Activated B cell treated with CpG ODN at 0.5 μM for 24 hours (primary cell): ENCODE measurements at places on chromosomes 5 and 9.

DNA sequence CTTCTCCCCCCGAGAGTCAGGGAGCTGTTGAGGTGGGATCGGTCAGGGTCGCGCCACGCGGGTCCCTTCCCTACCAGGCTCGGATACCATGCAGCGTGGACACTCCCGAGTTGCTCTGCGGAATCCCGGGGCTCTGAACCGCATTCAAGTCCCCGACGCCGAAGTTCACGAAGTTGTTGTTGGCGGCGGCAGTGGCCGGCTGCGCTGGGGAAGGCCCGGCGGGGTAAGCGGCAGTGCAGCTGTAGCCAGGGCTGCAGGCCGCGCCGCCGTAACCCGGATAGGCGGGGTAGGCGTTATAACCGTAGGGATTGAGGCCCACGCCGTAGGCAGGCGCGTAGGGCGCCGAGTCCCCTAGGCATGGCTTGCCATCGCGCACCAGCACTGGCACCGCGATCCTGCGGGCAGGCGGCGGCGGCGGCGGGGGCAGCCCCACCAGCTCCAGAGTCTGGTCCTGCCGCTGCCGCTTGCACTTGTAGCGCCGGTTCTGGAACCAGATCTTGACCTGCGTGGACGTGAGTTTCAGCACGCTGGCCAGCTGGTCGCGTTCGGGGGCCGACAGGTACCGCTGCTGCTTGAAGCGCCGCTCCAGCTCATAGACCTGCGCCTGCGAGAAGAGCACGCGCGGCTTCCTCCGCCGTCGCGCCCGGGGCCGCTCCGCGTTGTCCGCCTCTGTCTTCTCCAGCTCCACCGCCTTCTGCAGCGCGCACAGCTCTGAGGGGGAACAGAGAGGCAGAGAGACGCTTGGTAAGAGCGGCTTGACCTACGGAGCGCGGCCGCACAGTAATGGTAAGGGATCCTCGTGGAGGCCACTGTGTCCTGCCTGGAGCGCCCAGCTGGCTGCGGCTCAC is 2.3 kb downstream of the NKX2-5 start:
- DNase-seq, result no peak

GRCh38 chr5:6570530-6570929 is 62.3 kb downstream of the NSUN2 start:
- DNase-seq, result no peak

GRCh38 chr5:78667461-78668103 is 19.0 kb upstream of the LHFPL2 start:
- DNase-seq, result no peak

- no peak for DNase-seq
Measured at GRCh38 chr5:9233035-9233434, 312.8 kb downstream of the SEMA5A start.

GRCh38 chr9:124473310-124473709 is 23.1 kb downstream of the ADGRD2 start:
- DNase-seq, result no peak

DNA sequence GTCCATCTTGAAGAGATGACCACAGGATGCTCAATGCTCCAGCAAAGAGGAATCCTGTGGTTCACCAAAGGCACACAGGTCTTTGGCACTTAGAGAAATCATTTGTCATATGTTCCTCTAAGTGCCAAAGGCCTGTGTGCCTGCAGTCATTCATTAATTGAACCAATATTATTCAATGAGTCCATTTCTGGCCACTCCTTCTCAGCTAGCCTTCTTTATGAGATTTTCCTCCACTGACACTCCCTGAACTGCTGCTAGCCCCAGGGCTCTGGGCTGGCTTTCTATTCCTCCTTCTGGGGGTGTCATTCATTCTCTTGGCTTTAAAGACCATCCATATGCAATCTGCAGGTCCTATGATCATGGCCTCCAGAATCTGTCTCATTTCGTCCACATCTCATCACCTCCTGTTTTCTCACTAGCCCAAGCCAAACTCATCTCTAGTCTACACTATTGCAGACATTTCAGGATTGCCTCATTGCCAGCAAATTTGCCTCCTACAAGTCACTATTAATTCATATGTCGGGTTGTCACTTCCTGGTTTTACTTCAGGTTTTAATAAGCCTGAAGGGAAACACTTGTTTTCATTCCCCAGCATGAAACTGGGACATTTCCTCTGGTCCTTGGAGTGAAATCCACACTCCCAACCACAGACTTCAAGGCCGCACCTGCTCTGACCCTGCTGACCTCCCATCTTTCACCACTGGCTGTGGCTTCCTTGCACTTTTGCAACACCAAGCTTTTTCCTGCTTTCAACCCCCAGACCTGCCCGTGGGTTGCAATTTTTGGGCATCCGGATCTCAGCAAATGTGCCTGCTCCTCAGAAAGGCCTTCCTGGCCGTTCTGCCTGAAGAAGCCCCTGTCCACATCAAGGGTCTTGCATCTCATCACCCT is 35.1 kb downstream of the KCNIP1 start:
- no peak for DNase-seq

- no peak for DNase-seq
Measured at GRCh38 chr5:139764886-139765408, 30.7 kb upstream of the PSD2 start.

GRCh38 chr9:85142496-85142911 is 473.0 kb downstream of the NTRK2 start:
- no peak for DNase-seq

- DNase-seq, result no peak
Measured at GRCh38 chr9:110672873-110673510, 4.4 kb downstream of the MUSK start.

GRCh38 chr5:141973871-141974595 is 5.1 kb downstream of the RNF14 start:
- no peak for DNase-seq

- DNase-seq, result no peak
Measured at GRCh38 chr5:2919310-2920018, 168.0 kb upstream of the IRX2 start.

DNA sequence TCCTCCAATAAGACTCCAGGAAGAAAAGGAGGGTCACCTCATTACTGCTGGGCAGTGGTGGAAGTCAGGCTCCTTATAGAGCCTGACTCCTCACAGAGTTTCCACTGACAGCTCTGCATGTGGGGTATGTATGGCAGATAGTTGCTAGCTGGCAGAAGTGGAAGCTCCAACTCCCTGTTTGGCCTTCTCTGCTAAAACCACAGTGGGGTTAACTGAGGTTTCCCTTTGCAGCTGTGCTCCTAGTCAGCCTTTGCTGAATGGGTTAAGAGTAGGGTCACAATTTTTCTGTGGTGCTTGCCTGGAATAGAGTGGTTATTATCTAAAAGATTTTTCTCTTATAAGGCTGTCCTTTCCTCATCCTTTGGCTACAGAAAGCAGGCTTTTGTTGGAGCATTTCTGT is 327.5 kb downstream of the FBXL17 start:
- no peak for DNase-seq

DNA sequence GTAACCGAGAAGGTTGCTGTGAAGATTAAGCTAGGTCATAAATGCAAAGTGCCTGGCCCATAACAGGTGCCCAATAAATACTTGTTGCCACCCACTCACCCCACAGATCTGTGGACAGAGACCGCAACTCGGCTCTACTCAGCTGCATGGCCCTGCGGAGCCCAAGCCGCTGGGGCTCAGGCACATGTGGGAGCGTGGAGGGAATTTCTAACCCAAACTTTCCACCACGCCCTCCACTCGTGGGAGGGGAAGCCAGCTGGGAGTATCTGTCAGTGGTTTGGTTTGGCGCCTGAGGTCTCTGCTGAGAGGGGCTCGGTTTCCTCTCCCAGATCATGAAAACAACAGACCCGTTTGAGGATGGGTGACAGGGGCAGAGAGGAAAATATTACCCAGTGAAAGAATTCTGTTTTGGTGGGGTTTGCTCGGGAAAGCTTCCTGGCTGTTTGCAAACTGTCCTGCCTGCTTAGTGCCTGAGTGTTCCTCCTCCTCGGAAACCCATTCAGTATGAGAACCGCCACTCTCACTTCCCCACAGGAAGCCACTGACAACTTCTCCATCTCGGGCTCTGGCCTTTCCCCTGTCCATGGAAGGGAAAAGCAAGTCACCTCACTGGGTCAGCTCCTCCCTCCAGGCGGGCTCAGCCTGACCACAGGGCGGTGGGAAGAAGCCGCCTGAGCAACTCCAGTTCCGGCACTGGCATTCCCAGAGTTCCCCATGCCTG is 60.1 kb downstream of the RGS3 start:
- DNase-seq, result peak; percentile 34

DNA sequence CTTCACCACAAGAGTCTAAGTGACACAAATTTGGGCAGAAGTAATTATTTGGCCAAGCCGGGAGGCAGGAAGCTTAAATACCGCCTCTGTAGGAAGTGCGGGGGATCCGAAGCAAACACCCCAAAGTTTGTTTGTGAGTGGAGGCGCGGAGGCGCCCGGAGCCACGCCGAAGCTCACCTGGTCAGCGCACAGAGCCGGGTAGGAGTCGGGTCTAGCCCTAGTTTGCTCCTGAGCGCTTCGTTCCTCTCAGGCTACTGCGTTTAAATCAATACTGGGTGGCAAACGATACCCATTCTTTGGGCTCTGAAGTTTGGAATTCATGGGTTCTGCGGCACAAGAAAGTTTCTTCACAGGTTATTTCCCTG is 855 bp downstream of the MCC start:
- no peak for DNase-seq

DNA sequence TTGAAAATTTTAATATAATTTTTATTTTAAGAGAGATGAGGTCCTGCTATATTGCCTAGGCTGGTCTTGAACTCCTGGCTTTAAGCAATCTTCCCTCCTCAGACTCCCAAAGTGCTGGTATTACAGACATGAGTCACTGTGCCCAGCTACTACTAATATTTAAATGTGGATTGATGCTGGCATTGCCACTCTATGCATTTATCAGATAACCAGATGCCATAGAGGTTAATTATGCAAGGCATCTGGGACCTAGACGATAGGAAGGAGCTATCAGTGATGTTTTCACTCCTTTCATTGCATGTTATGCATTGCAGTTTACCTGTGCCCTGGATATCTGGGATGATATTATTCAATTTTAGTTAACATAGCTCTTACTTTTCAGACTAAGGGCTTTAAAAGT is 127.0 kb downstream of the RPS23 start:
- DNase-seq, result no peak

- DNase-seq, result no peak
Measured at GRCh38 chr9:34034698-34035065, 14.0 kb downstream of the UBAP2 start.

DNA sequence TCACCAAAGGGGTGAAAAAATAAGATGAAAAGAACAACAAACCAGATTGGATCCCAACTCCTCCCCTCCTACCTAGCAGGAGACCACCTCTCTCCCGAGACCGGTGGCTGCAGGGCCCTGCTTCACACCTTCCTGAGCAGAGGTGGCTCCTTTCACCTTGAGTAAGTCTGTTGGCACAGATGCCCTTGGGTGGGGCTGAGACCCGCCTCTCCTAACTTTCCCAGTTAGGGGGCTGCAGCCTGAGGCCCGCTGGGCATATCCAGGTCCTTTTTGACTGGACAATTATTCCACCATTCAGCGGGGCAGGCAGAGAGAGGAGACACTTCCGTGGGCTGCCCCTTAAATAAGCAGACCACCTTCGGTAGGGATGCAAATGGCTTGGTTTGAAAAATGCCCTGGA is 1.3 kb downstream of the SLC25A48 start:
- DNase-seq, result no peak

- DNase-seq, result no peak
Measured at GRCh38 chr5:154193701-154194121, 3.2 kb downstream of the GALNT10 start.

DNA sequence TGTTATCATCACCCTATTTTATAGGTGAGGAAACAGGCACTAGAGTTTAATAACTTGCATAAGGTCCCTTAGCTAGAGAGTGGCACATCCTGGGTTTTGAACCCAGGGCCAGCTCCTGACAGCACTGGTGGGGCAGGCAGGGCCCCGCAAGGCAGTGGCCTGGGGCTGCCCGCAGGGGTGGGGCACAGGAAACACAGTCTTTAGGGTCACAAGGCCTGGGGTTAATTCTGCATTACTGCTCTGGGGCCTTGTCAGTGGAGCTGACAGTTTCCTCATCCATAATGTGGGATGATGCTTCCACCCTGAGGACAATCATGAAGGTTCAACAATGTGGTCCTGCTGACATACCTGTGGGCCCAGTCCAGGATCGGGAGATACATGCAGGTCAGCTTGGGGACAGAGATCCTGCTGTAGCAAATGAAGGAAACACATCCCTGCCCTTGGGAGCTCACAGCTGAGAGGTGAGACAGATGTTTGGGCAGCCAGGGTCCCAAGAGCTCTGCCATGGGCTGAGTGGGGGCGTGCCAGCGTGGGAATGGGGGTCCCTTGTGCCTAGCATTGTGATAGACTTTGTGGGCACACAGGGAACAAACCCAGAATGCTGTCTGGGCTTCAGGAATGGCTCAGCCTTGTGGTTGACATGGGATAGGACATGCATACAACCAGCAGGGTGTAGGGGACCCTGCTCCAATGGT is 14.7 kb downstream of the FGF18 start:
- no peak for DNase-seq

DNA sequence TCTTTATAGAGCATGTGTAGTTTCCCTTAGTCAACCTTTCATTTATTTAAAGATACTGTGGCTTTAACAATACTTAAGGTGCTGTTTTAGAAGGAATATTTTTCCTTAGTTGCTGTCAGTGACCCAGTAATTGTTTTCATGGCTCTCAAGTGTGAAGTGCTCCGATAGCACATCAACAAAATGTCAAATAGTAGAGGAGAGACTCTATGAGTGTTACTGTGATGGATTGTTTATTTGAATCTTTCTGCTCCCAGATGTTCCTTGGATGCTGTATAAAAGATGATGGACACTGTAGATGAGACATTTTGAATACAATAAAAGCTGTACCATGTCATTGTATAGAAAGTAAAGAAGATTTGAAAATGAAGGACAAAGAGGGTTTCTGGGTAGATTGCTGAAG is 1185.7 kb upstream of the C9orf72 start:
- DNase-seq, result no peak

DNA sequence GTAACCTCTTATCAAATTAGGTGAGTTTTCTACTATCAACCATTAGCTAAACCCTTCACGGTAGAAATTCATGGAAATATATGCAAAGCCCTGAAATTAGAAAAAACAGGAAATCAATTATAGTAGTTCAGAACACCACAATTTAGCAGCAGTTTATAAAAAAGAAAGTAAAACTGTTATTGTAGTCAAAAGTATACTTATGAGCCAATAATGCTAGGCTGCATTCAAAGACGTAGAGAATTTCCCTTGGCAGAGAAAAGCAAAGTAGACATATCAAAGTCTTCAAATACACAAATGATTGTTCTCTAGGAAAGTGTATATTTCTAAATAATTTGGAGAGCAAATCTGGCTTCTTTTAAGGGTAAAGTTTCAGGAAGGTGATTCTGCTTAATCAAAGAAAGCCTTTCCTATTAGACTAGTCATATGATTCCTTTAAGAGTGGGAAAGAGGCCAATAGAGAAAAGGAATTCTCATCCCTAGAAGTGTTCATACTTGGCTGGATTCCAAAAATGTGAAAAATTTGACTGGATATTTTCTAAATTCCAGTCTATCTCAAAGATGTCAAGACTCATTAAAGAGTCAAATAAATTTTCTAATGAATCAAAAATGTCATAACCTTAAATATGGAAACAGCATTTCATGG is 185.5 kb downstream of the SMC2 start:
- no peak for DNase-seq

GRCh38 chr9:117624106-117624505 is 80.1 kb upstream of the TLR4 start:
- no peak for DNase-seq

GRCh38 chr9:74887041-74887980 is at the start of gene TRPM6:
Gene TRPM6 (minus strand): TSS chr9:74887921. CDS start chr9:74887856, 65 bp downstream.
- DNase-seq, result peak; percentile 23
